GM13977 (cell line): ENCODE measurements at places on chromosomes 12 and 14.

- DNase-seq = no peak
These were observed 4.4 kb upstream of the CEBPE start for GRCh38 chr14:23123419-23123818.

DNA sequence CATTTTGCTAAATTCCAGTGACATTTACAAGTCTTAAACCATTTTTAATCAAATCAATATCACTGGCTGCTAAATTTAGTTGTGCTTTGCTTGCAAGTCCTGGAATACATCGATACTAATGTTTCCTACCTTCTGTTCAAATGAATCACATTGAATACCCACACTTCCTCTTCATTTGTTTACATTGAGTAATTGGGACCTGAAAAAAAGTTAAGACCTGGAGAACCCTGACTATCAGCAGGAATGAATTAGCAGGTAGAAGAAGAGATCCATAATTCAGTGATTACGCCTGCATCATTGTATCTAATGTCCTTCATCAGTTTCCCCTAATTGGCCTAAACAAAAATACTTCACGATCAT lies 369.3 kb downstream of the ETNK1 start:
- DNase-seq = no peak

DNA sequence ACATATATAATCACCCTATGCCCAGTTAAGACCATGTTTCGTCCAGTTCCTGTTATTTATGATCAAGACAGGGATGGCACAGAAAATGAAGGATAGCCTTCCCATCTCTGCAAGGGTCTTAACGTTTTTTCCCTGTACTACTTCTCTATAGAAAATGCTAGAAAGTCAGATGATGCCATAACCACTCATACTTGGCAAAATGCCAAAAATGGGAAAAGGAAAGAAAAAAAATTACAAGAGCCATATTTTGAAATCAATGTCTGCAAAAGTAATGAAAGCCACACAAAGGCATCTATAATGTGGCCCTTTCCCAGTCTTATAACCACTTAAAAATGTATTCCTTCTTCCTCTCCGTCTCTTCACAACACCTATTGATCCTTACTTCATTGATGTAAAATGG lies 1.8 kb upstream of the MYL6B start:
- no peak for DNase-seq

DNA sequence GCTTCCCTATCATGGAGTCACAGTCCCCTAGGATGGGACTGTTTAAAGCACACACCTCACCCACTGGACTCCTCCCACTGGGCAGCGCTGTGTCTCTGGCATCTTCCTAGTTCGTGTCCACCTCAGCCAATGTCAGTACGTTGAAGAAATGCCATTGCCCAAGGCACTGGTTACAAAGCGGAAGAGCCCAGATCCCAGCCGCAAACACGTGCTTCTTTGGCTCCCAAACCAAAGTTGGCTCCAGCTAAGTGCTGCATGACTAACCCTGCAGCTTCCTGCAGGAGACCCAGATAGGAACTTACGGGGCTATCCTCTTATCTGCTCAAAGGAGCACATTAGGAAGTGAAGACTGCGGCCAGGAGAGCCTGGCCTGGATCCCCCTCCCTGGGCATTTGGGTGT lies 9.3 kb downstream of the SYNE3 start:
- DNase-seq = no peak

DNA sequence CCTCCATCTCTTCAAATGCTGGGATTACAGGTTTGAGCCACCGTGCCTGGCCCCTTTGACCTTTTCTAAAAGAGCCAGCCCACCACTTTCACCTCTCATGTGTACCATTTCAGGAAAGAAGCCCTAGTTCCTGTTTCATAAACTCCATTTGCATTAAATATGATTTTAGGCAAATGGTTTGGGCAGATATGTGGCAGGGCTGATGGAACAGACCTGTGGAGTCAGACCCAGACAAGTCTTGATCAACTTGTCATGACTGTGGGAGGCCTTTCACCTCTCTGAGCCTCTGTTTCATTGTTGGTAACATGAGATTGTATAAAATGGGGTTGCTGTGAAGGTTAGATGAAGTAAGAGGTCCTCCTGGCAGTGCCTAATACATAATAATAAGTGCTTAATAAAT lies 5.2 kb upstream of the MAP3K9 start:
- DNase-seq = no peak

DNA sequence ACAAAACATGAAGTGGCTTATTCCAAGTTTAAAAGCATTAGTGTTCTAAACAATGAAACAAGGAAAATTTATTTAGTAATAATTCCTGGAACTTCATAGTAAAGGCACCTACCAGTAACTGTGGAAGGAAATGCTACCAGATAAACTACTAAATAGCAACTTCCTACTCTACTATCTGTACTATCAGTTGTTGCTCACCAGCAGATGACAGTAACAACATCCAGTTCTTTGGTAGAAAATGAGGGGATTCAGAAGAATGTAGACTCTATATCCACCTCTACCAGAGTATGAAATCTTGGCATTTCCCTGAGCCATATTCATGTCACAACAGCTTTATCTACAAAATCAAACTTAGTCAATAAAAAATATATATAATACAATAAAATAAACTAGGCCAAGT lies 3.1 kb downstream of the ENTPD5 start:
- DNase-seq = no peak

DNA sequence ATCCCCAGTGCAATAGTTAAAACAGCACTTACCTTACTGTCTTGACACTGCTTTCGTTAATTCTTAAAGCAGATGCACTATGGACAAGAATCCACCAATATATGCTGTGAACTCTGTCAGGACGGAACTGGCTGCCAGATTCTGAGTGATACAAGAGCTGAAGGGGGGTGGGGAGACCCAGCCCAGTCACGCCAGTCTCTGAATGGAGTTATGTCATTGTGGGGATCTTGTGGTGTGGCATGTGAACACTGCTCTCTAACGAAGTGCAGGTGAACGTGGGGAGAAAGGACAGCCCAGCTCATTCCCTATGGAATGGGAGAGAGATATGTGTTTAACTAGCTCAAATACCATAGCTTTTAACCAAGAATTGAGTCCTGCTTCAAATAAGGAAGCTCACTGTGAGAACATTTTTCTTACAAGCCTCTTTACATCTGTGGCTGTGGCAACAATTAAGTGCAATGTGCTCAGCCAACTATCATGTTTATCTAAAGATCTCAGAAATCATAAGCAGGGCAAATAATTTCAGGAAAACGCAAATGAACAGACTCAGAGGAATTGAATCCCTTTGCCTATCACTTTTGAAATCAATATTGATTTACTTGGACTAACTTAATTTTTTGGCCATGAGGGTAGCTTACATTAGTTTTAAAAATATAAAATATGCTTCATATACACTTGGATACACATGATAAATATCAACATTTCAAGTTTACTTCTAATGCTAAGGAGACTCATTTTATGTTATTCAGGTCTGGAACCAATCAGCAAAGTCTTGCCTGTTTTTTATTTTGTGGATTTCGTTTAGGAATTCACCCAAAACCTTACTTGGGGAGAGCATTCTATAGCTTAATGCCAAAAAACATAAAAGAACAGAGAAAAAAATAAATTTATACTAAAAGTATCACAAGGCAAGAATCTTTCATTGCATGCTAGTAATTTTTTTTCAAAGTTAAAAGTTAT lies at the start of gene LUM:
Gene LUM, minus strand, starts transcription at position 129 of the 960 bp plus-strand sequence. CDS start 2,515 bp downstream, outside the sequence.
- DNase-seq = no peak

DNA sequence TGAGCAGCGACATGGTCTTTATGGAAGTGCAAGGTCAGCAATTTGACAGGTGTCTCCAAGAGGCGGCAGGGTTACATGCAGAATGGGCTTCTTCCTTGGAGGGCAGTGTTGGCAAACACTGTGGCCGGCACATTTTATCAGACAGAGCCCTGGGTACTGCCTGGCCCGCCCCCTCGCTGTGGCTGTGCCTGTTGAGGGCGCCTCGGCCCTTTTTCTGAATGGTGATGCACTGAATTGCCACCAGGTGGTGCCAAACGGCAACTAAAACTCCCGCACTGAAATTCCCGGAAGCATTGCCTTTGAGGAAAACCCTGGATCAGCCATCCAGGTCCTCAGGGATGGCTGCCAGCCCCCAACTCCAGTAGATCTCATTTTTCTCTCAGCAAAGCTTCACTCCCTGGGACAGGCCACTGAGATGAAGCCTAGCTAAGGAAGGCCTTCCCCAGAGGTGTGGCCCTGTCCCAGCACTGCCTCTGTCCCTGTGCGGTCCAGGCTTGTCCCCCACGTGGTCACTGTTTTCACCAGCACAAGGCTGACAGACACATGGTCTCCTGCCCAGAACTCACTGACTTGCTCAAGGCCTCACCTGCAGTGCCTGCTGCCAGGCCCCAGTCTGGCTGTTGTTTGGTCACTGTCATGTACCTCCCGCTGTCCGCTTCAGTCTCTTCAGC lies 73.6 kb downstream of the TESC start:
- peak; percentile 77 for DNase-seq

GRCh38 chr12:42568952-42569915 lies 20.3 kb downstream of the PRICKLE1 start:
- peak; percentile 36 for DNase-seq

GRCh38 chr12:101204602-101205304 lies 5.3 kb downstream of the SLC5A8 start:
- DNase-seq = no peak

- no peak for DNase-seq
These were observed 207.9 kb downstream of the EFCAB11 start for GRCh38 chr14:89746654-89747053.

DNA sequence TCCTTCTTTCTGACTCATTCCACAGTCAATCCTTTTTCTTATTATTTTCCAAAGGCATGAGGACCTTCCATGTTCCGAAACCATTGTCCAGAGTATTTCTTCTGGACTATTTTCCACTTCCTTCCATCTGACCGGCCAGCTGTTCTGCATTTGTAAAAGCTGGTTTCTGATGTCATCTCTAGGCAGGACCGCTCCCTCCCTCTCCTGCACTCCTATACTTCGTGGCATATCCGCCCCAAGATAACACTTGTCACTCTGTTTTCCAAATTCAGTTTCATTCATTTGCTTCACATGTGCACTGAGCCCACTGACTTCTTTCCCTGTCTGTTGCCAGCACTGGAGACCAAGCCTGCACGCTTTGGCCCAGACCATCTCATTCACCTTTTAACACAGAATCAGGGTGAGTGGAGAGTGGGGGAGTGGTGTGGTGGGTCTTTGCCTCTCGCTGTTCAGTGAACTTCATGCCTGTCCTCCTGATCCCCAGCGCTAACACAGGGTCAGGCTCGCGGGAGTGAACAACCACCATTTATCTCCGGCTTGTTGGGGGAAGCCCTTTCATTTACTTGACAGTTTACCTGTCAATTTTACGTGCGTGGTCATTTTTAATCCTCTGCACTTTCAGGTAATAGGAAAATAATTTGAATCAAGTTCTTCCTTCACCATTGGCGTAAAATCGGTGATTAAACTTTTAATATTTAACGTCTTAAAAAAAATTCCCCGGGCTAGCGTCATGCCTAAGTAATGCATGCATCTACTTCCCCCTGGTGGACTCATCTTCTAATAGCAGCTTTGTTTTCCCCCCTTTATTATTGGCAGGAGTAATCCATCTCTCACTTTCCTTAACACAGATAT lies 52.5 kb downstream of the C12orf75 start:
- DNase-seq = peak; percentile 61

- no peak for DNase-seq
These were observed 119.5 kb downstream of the ANO4 start for GRCh38 chr12:100913872-100914592.

DNA sequence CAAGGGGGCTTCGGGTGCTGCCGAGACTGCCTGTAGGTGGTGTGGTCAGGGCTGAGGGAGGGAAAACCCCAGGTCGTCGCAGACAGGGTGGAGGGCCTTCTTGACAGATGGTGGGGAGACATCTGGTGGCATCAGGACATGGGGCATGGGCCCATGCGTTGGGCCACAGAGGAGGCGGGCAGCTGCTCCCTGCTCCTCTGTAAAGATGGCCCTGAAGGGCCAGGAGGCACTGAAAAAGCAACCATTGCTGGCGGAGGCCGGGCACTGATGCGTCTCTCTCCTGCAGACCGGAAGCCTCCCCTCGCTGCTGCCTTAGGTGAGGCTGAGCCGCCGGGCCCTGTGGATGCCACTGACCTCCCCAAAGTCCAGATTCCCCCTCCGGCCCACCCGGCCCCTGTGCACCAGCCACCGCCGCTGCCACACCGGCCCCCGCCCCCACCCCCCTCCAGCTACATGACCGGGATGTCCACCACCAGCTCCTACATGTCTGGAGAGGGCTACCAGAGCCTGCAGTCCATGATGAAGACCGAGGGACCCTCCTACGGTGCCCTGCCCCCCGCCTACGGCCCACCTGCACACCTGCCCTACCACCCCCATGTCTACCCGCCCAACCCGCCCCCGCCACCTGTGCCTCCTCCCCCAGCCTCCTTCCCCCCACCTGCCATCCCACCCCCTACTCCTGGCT lies 28.8 kb downstream of the CCNK start:
- DNase-seq = peak; percentile 16

DNA sequence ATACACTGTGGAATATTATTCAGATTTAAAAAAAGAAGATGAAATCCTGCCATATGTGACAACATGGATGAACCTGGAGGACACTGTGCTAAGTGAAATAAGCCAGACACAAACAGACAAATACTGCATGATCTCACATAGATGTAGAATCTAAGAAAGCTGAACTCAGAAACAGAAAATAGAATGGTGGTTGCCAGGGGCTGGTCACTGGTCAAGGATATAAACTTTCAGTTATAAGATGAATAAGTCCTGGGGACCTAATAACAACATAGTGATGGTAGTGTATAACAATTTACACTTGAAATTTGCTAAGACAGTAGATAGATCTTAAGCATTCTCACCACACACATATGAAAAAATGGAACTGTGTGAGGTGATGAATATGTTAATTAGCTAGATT lies 161.3 kb upstream of the TMCC3 start:
- no peak for DNase-seq

GRCh38 chr14:90272523-90272922 lies 16.2 kb downstream of the PSMC1 start:
- DNase-seq = no peak

- DNase-seq = no peak
These were observed 19.5 kb downstream of the C14orf132 start for GRCh38 chr14:96058576-96059200.

DNA sequence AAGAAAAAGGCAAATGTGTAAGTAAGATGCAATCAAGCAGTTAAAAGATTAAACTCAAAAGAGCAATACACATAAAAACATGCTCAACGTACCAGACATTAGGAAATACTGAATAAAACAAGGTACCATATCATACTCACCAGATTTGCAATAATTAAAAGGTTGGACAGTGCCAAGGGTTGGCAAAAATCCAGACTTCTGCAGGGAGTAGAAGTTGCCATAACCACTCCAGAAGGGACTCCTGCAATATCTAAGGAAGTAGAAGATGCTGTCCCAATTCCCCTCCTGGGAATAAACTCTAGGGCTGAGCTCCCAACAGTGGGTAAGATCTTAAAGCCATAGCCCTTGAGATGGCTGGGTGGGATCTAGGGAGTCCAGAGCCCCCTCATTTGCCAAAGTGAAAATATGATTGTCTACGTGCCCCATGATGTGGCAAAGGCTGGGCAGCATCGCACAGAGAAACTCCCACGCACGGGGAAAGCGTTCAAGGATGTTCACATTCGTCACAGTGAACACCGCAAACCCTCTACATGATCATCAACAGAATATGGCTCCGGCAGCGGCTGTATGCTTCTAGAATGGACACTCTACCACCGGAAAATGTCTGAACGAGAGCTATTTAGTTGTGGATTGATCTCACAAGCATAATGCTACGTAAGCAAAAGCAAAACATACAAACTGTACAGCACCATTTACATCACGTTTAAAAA lies 12.3 kb downstream of the KCTD10 start:
- no peak for DNase-seq
